ENCODE measurements at places on chromosomes 11 and 22.

GRCh38 chr22:40491990-40492631 is 121.7 kb downstream of the SGSM3 start:
- DNase-seq = no peak

- DNase-seq = no peak
These were observed 597.4 kb downstream of the LUZP2 start for GRCh38 chr11:25094085-25094802.

GRCh38 chr11:15841931-15842740 is 514.2 kb downstream of the SOX6 start:
- DNase-seq = no peak

DNA sequence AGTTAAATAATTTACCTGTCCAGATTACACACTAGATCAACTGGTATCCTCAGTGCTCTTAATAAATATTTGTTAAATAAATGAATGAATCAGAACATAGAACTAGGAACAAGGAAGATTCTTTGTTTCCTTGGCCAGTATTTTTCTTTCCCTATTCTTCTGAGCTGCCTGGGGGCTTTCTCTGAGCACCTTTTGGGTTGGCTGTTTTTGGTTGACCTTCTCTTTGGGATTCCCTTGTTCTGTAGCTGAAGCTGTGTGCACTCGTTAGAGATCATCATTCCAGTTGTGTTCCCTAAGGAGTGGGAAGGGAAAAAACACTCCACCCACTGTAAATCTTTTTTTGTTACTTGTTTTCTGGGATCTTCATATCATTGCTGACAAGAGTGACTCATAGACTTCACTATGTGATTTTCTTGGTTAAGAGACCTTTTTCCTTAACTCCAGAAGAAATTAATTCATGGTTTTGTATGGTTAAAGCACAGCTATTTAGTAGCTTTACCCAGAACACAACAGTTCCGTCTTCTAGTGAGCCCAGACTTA is 84.3 kb downstream of the STIM1 start:
- peak; percentile 77 for DNase-seq

- no peak for DNase-seq
These were observed at the start of gene MAP6 for GRCh38 chr11:75668451-75669297. Gene MAP6, minus strand, starts transcription at chr11:75669038. Its CDS starts 669 bp downstream, at chr11:75668369.

DNA sequence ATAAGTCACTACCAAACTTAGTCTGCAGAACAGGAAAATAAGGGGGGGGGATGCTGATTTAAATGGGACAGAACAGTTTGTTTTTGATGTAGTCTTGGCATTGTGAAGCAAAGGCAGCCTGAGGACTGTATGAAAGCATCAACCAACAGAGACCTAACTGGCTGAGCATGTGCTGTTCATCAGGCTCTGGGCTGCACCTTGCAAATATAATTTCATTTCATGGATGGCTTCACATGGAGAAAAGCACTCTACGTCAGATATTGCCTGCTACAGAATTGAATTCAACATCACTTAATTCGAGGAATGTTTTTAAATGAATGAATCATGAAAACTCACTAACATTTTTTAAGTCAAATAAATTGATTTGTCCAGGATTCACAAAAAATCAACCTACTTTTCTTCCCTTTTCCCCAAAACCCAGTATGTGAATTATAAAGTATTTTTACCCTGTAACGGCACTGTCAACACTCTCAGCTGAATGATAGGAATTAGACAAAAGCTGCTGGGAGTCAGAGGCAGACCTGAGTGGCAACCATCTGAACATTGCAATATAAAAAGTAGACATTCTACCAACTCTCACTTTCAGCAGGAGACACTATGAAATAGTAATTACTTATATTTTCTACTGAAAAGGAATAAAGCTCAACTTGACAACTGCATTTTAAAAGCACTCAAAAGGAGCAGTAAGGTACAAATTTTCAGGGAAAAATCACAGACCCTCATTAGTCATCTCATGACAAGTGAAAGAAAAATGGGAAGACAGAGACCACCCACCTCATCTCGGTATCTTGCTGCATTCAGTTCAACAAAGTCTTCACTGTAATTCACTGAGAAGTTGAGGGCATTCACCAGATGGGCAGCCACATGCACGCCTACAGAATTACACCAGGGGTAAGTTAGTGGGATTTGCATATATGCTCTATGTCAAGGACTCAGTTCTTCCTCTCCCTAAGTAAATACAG is 47.5 kb downstream of the NOX4 start:
- DNase-seq = no peak

GRCh38 chr11:43738600-43739409 is 58.3 kb downstream of the HSD17B12 start:
- peak; percentile 84 for DNase-seq

GRCh38 chr22:36284171-36284571 is 31.2 kb downstream of the APOL1 start:
- no peak for DNase-seq

GRCh38 chr22:27786291-27786932 is 15.1 kb downstream of the MN1 start:
- no peak for DNase-seq

DNA sequence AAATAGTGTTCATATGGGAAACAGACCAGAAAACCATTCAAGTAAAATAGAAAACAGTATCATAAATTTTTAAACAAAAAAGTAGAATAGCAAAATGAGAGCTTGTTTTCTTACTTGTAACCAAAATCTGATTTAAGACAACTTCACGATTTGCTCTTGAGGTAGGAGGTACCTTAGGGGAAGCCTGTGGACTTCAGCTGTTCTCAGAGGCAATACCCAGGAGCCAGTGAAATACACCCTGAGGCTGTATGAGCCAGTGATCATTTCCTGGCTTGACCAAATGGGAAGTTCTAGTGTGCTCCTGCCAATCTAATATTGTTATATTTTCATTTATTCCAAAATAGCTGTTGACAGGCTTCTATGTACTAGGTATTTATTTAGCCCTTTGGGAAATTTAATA is 104.8 kb downstream of the ARHGAP42 start:
- no peak for DNase-seq

- no peak for DNase-seq
These were observed 9.3 kb upstream of the KLHL35 start for GRCh38 chr11:75442161-75442885.

- no peak for DNase-seq
These were observed 8.2 kb downstream of the FGF19 start for GRCh38 chr11:69695581-69695980.

DNA sequence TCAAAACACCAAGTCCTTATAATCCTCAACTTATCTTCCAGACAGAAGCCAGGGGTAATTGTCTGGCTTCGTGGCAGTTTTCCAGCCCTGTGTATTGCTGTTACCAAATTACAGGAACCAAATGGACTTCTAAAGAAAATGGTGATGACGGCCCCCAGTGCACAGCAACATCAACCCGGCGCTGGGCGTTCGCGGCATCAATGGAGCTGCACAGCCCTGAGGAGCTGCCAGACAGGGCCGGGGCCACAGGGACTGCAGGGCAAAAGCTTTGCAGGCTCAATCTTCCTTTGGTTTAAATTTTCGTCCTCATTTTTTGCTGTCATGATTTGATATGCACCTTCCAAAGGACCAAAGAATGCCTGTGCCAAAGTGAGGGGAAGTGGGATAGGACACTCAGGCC is 292.5 kb downstream of the BRD1 start:
- DNase-seq = no peak

DNA sequence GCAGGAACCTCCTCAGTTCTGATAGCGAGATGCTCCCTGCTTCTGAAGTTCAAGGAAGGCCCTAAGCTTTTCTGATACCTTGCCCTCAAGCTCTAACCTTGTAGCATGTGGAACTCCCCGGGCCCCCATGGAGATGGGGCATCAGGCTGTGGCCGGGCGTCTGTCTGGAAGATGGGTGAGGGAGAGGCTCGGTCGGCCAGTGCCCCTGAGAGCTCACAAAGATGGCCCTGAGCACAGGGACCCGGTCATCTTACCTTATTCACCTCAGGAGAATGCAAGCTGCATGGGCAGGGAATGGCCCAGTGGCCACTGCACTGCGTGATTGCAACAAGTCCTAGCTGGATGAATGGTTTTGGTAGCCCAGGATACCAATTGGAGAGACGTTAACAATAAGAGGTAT is 830.3 kb downstream of the TBC1D22A start:
- no peak for DNase-seq

- DNase-seq = no peak
These were observed 4.9 kb downstream of the INPPL1 start for GRCh38 chr11:72229336-72229924.

DNA sequence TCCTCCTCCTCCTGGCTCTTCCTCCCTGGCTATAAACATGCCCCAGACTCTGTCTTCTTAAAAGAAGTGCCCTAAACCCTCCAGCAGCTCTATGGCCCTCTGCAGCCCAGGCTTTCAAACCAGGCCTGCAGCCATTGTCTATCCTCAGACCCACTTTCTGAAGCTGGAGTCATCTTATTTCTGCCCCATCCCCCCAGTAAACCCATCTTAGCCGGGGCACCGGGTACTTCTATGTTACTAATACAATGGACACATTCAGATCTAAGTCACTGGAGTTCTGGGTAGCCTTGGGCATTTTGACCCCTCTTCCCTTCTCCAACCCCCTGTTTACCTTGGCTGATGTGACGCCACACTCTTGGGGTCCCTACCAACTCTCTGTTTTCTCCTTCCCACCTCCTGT is 29.7 kb upstream of the CACNG2 start:
- no peak for DNase-seq

- peak; percentile 2 for DNase-seq
These were observed 286.8 kb upstream of the ANO3 start for GRCh38 chr11:26045082-26045481.

- no peak for DNase-seq
These were observed 61.6 kb upstream of the CDON start for GRCh38 chr11:126124231-126124661.

- DNase-seq = no peak
These were observed 80.8 kb upstream of the MTNR1B start for GRCh38 chr11:92888696-92889095.

DNA sequence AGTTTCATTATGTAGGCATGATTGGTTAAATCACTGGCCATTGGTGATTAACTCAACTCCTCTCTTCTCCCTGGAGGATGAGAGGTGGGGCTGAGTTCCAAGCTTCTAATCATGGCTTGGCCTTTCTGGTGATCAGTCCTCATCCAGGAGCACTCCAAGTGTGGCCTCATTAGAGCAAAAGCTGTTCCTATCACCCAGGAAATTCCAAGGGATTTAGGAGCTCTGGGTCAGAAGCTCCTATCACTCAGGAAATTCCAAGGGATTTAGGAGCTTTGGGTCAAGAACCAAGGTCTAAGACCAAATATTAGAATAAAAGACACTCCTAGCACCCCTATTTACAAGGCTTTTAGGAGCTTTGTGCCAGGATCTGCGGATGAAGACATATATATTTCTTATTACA is 168.0 kb upstream of the BDNF start:
- DNase-seq = no peak

DNA sequence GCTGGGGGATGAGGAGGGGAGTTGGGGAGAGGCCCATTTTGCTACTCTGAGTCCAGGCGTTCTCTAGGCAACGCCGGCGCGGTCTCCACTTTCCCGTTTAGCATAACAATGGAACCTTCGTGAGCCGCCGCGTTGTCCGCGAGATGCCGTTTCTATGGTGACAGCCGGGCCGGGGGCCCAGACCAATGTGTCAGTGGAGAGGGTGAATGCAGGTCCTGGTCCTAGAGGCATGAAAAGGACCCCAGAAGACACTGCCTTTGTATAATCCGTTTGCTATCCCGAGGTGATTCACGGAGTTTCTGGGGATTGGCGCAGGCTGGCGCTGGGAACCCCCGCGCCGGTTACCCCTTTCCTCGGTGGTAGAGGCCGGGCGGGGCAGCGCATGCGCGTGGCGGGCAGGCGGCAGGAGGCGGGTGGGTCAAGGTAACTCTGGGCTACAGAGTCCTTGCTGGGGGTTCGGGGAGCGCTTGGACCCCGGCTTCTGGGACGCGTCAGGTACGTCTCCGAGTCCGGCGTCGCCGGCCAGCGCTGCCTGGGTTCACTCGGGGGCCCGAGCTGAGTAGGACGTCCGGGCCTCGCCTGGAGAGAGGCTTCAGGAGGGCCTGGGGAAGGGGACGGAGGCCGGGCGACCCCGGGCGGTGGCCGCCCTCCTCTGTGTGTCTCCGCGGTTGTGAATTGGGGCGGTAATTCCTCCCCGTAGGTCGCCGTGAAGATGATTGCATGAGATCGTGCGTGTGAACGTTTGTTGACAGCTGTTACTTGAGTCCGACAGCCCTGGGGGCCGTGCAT is at the start of the genes CBY1 and FAM227A:
Gene CBY1 (plus strand): TSS at position 383 of the 789 bp plus-strand sequence. CDS start 11,417 bp downstream, outside the sequence.
Gene FAM227A (minus strand): TSS at position 137 of the 789 bp plus-strand sequence. CDS start 6,224 bp downstream, outside the sequence.
- DNase-seq = peak; percentile 81

- no peak for DNase-seq
These were observed 709 bp upstream of the KCNE3 start for GRCh38 chr11:74468058-74468457.

DNA sequence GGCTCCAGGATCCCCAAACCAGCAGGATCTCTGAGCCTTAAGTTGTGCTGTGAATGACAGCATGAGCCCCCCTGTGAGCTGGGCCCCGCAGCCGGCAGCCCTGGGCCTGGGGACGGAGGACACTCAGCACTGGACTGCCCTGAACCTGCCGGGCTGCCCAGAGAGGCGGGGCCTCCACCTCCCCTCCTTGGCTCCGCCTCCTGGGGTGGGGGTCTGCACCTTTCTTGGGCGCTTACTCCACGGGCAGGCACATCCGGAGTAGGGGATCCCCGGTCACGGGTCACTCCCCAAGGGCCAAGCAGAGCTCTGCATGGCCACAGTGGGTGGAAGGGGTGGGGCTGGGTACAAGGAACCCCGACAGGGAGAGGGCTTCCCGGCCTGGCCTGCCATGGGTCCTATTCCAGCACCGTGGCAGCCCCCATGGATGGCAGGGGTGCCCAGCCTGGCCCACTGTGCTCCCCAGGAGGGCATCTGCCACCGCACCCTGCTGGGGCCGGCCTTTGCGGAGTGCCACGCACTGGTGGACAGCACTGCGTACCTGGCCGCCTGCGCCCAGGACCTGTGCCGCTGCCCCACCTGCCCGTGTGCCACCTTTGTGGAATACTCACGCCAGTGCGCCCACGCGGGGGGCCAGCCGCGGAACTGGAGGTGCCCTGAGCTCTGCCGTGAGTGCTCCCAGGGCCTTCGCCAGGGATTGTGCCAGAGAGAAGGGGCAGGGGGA is 5.4 kb downstream of the MUC5B start:
- DNase-seq = no peak

GRCh38 chr11:45968901-45969300 is 46.4 kb downstream of the LARGE2 start:
- no peak for DNase-seq

DNA sequence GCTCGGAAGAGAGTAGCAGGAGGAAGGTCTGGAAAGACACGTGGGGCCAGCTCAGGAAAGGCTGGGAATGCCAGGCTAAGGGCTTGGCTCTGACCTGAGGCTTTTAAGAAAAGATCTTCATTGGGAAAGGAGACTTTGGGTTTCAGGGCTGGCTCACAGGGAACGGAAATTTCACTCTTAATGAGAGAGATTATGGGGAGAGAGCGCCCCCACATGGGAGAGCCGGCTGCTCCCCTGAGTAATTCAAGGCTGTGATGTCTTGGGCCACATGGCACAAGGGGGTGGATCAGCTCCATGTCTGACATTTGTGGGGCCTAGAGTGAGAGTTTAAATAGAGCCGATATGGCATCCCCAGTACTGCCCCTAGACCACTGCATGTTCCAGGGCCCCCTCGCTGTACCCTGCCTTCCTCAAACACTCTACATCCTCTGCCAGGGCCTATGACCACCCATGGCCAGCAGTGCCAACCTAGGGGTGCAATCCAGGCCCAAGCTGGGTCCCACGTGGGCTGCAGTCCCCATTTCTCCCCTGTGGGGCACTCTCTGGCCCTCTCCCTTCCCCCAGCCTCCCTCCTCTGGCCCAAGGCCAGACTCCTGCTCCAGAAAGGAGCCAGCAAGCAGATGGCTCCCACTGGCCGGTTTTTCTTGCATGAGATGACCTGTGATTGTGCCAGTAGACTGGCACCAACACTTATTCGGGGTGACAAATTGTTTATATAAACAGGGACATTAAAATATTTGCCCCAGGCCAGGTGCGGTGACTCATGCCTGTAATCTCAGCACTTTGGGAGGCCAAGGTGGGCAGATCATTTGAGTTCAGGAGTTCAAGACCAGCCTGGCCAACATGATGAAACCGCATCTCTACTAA is 75.2 kb downstream of the ISX start:
- no peak for DNase-seq
